ENCODE measurements at places on chromosomes 13 and 19.

DNA sequence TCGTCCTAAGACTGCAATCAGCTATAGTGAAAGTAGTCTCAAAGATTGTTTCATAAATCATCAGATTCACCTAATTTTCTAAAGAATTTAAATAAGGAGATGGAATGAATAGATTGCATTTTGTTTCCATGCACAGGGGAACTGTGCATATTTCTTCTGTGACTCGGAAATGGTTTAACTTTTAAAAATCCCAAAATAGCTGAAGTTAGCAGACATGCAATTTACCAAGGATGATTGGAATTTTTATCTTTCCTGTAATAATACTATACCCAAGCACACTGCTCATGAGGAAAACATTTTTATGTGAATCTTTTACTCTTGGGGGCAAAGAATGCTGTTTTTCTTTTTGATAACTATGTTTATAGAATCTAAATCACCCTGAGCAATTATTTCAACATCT is 15.0 kb upstream of the LMO7 start:
- DNase-seq, result peak; percentile 28

- no peak for DNase-seq
Observed at GRCh38 chr19:16611121-16611520, 16.9 kb downstream of the MED26 start.

- DNase-seq, result no peak
Observed at GRCh38 chr13:57018915-57019314, 121.8 kb upstream of the PRR20A start.

DNA sequence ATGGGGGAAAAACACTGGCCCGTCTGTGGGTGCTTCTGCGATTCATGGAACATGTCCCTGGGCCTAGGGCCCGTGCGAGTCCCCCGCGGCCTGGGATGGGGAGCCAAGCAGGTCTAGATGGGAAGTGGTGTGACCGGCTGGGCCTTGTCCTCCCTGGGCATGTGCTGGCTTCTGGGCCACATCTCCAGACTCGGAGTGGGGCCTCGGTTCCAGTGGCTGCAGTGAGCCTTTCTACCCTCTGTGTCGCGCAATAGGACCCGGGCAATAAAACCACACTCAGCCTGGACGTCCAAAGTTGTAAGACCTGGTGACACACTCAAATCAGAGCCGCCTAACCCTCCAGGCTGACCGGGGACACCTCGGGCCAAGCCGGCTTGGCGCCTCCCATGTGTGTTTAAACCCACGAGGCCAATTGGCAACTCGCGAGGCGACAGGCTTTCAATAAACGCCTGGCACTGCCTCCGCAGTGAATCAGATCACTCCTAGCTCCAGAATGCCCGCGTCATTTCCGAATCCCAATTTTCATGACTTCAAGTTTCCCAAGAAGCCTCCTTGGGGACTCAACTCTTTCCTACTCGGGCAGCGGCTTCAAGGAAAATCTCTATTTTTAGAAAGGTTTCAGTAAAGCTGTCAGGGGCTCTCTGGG is 57.3 kb downstream of the KLF2 start:
- no peak for DNase-seq

GRCh38 chr19:29389495-29389894 is 136.3 kb upstream of the VSTM2B start:
- no peak for DNase-seq

DNA sequence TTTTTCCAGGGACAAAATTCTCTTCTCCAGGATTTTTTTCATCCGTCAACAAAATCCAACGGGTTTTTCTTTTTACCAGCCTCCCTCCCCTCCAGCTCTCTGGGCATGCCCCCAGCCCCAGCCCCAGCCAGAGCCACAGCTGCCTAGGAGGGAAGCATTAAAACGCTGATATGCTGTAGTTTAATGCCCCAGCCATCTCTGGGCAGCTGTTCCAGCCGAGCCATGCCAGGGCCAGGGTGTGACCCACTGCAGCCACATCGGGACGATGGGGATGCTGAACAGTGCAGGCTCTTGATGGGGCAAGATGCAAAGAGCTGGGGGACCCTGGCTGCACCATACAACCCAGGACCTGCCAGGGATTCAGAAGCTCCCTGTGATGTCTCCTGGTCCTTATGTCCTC is 32.1 kb downstream of the TSHZ3 start:
- no peak for DNase-seq

DNA sequence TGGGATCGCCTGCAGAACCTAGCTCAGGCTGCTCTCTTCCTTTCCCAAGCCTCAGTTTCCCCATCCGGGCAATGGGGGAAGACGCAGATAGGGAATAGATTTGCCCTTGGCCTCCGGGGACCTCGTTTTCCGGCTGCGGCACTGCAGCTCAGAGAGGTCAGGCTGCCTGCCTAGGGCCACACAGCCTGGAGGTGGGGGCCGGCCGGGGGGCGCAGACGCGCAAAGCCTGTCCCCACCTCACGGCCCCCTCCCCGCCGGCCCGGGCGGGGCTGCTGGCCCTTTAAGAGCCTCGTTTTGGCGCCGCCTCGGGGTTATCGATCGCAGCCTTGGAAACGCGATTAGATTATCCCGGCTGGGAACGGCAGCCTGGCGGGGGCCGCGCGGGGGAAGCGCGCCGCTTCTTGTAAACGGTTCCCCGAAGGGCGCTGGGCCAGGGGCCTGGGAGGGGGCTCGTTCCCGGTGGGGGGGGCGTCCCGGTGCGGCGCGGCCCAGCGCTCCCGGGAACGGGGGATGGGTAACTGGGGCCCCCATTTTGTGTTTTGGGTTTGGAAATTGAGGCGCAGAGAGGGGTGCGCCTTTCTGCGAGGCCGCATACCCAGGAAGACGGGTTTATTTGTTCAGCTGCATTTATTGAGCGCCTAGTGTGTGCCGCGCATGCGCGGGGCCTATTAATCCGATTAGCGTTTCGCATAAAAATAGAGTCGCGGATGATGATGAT is 23.4 kb upstream of the TCF3 start:
- no peak for DNase-seq
